Cardiac fibroblast (primary cell): ENCODE measurements at places on chromosomes 7 and 10.

DNA sequence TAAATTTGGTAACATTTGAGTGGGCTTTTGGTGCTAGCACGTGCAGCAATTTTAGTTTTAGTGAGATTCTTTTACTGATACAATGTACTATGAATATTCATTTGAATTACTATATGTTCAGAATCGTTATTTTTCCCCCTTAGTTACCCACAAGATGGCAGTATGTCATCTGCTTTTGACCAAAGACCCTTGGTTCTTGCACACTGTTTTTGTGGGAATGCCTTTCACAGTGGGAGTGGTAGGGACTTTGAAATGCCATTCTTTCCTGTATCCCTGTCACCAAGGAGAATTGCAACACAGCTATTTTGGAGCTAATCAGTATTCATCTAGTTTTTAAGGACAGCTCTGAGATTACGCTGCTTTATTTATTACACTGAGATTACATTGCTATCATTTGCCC is 40.6 kb downstream of the SEC23IP start:
- DNase-seq, result peak; percentile 19

- no peak for DNase-seq
Observed at GRCh38 chr7:111038185-111038584, 52.7 kb upstream of the LRRN3 start.

DNA sequence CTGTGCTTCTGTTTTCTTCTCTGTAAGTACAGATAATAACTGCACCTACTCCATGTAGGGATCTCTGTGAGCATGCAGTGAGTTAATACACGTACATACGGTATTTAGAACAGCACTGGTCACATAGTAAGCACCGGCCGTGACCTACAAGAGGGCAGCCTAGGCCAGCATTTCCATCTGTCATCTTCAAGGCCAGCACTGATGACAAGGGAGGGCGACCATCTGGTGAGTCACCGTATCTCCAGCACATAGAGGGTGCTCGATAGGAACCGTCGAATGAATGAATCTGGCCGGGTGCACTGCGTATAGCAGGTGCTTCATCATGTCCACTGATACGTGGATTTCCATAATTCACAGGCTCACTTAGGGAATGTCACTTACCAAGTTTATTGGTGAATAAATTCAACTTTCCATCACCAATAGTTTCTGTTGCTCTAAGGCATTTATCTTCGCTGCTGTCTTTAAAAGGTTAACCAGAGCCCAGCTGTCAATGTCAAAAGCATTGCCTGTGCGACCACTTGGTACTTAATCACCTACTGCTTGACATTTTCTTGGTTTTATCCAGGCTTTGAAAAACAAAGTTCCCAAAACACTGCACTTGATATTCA is 8.3 kb downstream of the NOD1 start:
- DNase-seq, result peak; percentile 61

DNA sequence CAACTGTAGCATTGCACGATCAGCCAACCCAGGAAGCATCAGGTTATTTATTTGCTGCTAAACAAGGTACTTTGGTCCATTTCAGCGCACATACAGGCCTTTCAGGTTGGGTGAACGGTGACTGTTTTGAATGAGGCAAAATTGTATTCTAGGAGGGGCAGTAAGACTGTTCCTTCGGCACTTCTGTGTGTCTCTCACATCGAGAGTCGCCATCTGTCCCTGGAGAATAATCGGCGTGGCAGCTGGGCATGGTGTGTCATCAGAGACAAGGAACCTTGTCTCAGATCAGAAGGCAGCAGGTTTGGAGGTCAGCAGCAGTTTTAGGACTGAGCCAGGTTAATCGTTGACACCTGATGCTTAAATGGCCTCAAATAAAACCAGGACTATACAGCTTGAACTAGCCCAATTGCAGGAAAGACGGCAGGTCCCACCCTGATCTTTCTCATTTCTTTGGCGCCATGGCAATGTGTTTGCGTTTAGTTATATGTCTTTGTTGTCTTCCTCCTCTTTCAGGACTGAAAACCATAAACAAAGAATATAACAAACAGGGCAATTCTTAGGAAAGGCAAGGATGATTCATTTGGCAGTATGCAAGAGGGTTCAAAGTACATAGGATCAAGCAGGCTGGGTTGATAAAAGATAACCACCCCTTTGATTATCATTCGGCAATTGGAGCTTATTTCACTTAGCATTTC is 92.0 kb upstream of the PRR15 start:
- no peak for DNase-seq

DNA sequence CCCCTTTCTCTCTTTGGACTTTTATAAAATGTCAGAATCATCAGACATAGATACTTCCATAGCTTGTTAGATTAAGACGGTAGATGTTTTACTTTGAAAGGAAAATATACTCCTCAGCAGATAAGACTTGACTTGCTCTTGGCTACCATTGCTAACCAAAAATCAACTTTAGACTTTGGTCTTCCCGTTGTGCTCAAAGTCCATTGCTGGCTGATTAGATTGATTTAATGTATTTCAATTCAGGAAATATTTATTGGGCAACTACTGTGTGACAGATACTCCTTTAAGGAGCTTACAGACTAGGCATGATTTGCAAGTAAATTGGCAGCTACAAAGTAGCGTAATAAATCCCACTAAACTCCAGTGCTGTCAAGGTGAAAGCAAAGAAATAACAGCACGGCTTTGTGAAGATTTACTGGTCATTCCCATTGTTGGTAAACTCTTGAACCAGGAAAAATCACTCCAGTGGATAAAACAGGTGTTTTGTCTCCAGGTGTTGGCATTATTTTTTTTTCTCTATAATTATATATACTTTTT is 95.7 kb upstream of the ARMC3 start:
- no peak for DNase-seq

DNA sequence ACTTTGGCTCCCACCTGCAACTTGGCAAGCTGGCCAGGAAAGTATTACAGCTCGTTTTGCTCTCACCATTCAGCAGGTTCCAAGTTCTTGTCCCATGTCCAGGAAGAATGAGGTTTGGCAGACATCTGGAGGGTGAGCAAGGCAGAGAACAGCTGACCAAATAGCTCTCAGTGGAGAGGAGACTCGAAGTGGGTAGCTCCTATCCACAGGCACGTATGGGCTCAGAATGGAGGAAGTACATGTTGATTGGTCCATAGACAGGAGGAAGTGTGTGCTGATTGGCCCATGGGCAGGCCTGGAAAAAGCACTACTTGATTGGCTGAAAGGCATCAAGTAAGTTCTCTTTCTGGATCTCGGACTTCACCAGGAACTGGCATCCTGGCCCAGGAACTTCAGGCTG is 3.0 kb upstream of the NCAPG2 start:
- peak; percentile 36 for DNase-seq

DNA sequence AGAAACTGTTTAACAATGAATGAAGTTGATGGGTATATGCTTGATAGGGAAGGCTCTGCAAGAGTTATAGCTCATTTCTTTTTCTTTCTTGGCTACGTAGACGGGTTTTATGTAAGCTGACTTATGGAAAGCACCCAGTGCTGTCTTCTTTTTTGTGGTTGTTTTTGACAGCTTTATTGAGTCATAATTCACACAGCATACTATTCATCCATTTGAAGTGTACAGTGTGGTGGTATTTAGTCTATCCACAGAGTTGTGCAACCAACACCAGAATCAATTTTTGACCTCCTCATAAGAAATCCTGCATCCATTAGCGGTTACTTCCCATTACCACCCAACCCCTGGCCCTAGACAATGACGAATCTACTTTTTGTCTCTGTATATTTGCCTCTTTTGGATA is 240.6 kb upstream of the KIAA1217 start:
- DNase-seq, result no peak

- DNase-seq, result no peak
Observed at GRCh38 chr7:96080027-96080426, 241.9 kb downstream of the SLC25A13 start.

DNA sequence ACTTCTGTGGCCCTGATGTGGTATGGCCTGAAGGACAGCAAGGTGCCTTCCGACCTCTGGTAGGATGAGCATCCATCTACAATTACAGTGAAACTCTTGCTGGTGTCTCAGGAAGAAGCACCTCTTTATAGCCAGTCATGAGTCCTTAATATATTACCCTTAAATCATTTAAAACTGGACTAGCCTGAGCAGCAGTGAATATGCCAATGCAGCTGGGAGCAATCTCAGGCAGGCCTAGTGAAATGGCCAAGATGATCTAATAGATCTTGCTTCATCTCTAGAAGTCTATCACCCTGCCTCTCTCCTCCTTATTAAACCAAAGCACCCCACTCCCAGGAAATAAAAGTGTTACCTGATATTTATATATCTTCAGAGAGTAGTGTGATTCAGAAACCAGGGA is 66.7 kb upstream of the SORCS3 start:
- no peak for DNase-seq

DNA sequence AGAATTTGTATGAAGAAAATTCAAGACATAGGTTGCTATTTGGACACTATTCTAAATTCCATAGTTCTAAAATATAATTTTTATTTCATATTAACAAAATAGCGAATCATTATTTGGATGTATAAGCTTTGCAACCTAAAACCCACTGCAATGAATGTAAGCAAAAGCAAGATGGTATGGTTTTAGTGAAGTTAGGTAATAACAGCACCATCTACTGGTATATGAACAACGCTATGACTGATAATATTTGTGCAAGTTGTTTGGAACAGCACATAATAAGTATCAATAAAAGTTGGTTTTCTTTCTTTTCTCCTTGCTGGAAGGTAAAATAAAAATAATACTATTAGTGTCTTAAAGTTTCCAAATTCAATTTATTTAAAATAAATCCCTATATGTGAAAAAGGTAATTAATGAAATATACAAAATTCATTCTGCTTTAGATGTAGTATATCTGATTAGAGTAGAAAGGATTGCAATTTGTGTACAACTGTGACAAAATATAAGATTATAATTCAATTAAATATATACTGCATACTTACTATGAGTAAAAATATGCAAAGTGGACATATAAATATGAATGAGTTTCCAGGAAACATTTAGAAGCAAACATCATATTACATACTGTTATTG is 79.0 kb upstream of the LSM8 start:
- peak; percentile 31 for DNase-seq

DNA sequence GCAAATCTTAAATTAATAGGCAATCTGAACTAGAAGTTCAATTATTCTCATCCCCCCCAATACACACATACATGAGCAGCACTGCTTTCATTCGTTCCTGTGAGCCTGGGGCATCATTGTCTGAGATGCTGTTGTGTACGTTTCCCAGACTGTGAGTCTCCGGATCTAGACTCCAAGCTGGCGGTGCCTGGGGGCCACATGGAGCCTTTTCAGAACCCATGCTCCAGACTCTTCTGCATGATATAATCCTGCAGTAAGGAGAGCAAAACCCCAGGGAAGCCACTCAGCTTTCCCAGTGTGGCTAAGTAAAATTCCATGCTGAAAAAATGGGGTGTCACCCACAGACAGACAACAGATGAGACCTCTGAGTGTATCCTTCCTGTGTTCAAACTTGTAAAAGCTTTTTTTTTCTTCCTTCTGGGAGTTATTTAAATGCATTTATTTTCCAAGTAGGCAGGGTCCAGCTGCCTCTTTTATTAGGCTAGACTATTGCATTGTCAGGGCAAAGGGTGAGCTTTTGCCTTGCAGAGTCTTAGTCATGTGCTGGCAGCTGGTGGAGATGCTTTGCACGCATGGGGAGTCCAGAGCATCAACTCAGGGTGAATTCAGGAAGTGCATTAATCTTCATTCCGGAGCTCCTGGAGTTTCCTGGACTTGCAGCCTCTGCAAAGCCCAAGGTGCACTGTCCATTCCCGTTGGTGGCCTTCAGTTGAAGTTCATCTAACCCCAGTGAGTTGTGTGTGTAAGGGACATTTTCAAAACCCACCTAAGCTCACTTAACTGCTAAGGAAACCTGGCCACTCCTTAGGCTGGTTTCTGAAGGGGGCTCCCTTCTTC is 185.7 kb upstream of the ADO start:
- DNase-seq, result peak; percentile 82

- peak; percentile 77 for DNase-seq
Observed at GRCh38 chr10:97713826-97714400, 383 bp downstream of the MARVELD1 start.

DNA sequence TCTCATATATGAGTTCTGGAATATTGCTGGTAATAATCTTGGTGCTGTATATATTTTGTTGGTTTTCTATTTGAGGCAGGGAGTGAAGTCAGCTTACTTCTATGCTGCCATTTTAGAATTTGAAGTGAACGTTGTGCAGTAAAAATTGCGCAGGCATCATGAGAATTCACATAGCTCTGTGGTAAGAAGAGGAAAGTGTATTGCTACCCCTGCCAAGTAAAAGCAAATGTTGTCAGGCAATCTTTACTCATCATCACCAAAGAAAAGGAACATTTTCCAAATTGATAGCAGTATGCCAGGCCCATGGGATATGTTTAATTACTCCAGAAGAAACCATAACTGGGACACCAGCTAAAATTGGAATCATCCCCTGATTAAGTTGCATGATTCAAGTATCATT is 13.4 kb downstream of the FEZF1 start:
- no peak for DNase-seq

DNA sequence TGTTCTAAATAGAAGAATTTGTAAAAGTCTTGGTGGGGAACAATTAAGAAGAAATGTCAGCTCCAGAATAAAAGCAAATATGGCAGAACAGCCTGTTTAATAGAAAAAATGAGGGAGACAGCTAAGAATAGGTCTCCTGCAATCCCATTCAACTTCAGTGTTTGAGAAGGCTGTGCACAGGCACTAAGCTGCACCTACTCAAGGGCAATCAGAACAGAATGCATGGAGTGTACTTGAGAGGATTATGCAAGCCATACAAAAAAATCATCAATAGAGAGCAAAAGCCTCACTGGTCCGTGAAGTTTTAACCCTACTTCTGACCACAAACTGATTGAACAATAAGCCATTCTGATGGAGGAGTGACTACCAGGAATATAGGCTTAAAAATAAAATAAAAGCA is 690.7 kb upstream of the PCDH15 start:
- no peak for DNase-seq

- DNase-seq, result no peak
Observed at GRCh38 chr10:119640875-119641526, 10.2 kb upstream of the BAG3 start.

- DNase-seq, result no peak
Observed at GRCh38 chr7:51132661-51133060, 183.9 kb downstream of the COBL start.

GRCh38 chr7:5001911-5002310 is 42.9 kb upstream of the MMD2 start:
- no peak for DNase-seq

- no peak for DNase-seq
Observed at GRCh38 chr10:10612151-10612550, 405.5 kb upstream of the CELF2 start.

DNA sequence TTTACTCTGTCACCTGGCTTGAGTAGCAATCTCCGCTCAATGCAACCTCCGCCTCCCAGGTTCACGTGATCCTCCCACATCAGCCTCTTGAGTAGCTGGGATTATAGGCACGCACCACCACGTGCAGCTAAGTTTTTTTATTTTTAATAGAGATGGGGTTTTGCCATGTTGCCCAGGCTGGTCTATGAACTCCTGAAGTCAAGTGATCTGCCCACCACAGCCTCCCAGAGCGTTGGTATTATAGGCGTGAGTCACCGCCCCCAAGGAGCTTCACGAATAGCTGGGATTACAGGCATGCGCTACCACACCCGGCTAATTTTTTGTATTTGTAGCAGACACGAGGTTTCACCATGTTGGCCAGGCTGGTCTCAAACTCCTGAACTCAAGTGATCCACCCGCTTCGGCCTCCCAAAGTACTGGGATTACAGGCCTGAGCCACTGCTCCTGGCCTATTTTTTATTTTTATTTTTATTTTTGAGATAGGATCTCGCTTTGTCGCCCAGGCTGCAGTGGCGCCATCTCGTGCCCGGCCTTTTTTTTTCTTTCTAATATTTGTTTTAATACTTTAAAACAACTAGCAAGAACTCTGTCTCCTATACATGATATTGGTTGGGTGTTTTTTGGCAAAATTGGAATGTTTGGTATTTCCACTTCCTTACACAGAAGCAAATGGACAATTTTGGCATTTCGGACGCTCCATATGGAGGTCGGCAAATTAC is 1.1 kb downstream of the EFCAB10 start:
- DNase-seq, result no peak
